ENCODE measurements at places on chromosomes 13 and 19.
A peak's percentile ranks its signal among the peaks of the same experiment; 100 is the strongest.

DNA sequence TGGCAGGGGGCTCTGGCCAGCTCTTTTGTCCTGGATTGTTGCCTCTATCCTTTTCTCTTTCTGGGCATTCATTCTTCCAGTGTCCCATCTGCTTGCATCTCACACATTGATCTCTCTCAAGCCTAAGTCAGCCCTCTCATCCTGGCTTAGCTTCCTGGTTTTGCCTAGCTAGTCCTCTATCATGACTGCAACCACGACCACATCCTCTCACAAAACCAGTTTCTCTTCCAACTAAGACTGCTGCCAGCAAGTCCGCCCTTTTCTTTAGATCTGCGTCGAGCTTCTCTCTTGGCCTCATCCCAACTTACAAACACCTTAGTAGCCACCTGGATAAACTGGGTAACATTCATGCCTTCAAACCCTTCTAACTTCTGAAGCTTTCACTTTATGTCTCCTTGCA, 212.2 kb upstream of the HTR2A start:
- no peak for DNase-seq

- no peak for DNase-seq
Measured at GRCh38 chr13:64910096-64910495, 2320.0 kb downstream of the PCDH9 start.

DNA sequence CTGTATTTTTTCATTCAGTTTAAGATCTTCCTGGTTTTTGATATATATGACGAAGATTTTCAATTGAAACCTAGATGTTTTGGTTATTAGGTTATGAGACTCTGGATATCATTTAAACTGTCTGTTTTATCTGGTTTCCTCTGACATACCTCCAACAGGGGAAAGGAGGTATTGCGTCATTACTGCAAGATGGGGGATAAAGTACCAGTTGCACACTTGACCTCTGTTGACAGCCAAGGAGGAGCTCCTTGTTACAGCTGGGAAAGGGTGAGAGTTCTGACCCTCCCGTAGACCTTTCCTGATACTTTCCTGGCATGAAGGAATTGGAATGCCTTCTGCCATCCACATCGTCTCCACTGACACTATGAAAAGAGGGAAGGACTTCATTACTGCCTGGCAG, 82.0 kb upstream of the SHISA2 start:
- DNase-seq = no peak

DNA sequence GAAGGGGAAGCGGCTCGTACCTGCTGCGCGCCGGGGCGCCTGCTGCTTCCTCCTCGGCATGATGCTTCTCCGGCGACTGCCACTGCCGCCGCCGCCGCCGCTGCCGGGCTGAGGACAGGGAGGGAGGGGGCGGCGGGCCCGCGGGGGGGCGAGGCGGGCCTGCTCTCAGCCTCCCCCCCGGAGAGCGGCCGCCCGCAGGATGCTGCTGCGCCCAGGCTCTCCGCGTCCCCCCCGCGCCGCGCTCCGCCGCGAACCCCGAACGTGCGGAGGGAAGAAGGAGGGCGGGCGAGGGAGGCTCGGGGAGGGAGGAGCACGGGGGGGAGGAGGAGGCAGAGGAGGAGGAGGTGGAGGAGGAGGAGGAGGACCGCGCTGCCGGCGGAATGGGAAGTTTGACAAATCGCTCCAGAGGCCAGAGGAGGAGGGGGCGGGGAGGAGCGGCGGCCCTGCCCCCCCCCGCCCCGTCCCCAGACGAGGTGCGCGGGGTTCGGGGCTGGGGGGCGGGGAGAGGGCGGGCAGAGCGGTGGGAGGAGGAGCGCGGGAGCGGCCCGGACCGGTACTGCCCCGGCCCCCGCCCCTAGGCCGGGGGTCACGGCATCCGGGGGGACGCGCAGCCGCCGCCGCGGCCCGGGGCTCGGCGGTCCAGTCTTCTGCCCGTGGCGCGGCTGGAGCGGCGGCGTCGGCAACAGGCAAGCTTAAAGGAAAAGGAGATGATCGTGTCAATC, at the start of gene TSHZ3:
TSS of gene TSHZ3 (minus strand) at position 277 of the 722 bp plus-strand sequence. CDS start at position 60, 217 bp downstream.
- no peak for DNase-seq

DNA sequence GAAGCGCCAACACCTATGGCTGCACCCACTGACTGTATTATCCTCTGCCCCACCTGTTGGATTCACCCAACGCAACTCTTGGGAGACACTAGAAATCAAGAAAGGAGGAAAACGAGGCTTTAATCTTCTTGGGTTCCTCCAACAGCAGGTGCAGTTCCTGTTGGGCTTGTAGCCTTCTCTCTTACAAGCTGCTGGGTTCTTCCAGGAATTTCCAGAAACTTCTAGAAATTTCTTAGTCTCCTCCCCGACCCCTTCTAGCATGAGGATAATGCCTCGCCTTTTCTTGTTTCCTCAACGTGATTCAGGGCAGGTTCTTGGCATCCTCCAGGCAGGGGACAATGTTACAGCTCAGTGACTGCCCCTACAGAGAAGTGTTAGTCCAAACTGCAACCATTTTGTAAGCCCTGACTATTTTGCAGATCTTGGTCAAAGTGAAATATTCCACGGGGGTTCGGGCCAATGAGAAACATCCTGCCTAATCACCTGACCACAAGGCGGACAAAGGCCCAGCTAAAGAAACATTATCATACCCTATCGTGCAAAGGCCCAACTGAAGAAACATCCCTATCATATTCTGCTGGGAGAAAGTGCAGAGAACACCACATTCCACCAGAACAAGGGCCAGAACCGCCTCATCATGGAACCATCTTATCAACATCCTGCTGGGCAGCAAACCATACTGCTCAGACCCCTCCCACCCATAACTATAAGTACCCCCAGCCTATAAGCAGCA, 614 bp upstream of the PNMA8A start:
- no peak for DNase-seq

GRCh38 chr13:37379841-37380240, 218.7 kb downstream of the POSTN start:
- no peak for DNase-seq

- no peak for DNase-seq
Measured at GRCh38 chr19:15900504-15900903, 2.6 kb upstream of the CYP4F2 start.

- no peak for DNase-seq
Measured at GRCh38 chr19:18417250-18418028, 1.8 kb upstream of the SSBP4 start.

DNA sequence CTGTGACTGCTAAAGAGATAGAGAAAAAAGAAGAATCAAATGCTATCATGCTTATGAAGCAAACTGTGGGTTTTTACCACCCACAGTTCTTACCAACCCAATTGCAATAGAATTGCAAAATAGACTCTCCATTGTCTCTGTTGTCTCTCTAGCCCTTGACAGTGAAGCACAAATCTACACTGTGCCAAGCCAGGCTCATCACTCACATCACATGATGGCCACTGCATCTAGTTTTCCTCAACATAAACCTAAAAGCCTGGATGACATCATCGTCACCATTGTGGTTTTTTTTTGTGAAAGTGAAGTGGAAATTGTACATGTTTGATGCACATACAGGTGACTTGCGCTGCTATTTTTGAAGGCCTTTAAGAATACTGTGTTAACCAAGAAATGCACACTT, 56.1 kb downstream of the KL start:
- DNase-seq = no peak

DNA sequence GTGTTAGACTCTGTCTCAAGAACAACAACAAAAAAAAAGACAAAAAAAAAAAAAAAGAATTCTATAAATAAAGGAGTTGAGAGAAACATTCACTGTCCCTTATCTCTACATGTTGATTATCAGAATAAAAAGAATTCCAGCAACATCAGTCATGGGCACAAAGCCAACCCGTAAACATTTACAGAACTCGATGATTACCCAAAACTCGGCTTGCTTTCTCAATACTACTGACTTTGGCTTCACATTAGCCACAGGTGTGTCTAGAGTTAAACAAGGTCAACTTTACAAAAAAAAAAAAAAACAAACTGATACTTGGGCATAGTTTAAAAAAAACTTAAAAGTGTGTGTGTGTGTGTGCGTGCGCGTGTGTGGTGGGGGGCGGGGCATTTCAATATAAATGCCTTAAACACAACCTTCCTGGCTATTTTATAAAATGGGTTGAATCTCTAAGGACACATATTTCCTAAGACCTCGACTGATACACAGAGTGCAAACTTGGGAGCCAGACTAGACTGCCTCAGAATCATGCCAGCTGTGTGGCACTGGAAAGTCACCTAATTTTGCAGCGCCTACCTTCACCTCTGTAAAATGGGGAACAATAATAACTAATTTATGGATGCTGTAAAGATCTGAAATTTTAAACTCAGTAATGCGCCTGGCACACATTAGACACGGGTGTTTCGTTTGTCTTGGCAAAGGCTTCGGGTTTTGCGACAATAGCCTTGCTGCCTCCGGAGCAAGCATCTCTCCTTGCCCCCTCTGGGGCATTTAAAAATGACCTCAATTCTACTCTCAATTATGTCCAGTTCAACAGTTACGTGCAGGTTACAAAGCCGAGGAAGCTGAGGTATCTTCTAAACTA, 922 bp downstream of the EBPL start:
- no peak for DNase-seq

- DNase-seq = no peak
Measured at GRCh38 chr13:48264058-48264457, 31.1 kb downstream of the ITM2B start.

DNA sequence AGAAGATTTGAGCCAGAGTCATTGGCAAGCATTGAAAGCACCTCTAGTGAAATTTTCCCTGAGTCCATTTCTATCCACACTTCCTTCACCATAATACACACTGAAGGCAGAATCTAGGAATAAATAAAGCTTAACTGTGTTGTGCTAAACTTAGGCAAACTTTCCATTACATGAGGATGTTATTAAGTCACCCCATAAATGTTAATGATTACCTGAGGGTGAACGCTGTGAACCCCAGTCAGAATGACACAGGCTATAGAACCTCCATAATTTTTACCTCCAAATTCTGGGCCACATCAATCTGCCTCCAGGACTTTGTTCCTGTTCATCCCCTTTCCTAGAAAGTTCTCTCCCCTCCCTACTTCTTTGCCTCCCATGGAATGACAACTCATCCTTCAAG, 71.0 kb downstream of the RAP2A start:
- no peak for DNase-seq

DNA sequence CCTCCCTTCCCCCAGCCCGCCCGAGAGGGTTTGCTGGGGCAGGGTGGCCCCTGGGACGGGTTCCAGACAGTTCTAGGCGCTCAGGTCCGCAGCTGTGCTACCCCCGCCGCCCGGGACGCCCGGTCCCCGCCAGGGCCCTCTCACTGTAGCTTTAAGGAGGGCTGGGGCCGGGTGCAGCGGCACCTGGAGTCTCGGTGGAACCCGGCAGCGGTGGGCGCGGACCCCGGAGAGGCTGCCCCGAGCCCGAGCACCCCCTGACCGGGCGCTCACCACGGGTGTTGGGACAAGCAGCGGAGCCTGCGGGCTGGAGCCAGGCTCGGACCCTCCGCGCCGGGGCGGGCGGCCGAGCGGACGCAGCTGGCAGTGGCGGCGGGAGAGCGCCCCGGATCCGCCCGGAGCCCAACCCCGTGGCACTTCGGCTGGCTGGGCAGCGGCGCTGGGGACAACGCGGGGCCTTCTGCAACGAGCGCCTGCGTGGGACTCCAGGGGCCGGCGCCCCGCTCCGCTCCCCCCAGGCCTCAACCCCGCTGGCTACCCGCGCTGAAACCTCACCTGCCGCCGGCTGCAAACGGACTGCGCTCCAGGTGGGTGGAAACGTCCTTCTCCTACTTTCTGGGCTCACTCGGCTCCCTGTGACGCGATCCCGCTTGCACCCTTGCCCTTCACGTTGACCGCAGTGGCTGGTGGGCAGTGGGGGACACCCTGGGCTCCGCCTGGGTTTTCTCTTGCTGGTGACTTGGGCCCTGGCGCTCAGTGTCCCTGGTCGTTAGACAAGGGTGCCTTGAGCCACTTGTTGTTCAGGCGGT, 81.1 kb downstream of the ZNF429 start:
- DNase-seq = no peak

DNA sequence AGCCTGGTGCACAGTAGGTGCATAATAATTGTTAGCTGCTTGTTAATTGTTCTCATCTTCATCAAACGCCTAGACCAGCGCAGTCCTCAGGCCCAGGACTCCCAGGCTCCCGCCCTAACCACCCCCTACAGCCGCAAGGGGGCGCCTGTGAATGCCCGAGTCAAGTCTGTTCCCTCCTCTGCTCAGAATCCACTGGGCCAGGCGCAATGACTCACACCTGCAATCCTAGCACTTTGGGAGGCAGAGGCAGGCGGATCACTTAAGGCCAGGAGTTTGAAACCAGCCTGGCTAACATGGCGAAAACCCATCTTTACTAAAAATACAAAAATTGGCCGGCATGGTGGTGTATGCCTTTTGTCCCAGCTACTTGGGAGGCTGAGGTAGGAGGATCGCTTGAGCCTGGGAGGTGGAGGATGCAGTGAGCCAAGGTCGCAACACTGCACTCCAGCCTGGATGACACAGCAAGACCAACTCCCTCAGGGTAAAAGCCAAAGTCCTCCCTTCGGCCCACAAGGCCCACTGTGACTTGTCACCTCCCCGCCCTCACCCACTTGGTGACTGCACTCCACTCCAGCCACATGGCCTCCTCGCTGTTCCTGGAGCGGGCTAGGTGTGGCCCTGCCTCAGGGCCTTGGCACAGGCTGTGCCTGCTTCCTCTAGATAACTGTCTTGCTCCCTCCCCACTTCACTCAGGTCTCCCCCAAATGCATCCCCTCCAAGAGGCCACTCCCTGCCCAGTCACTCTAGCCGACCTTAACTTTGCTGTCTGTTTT, 9.1 kb downstream of the ZNF653 start:
- DNase-seq = peak; percentile 23

DNA sequence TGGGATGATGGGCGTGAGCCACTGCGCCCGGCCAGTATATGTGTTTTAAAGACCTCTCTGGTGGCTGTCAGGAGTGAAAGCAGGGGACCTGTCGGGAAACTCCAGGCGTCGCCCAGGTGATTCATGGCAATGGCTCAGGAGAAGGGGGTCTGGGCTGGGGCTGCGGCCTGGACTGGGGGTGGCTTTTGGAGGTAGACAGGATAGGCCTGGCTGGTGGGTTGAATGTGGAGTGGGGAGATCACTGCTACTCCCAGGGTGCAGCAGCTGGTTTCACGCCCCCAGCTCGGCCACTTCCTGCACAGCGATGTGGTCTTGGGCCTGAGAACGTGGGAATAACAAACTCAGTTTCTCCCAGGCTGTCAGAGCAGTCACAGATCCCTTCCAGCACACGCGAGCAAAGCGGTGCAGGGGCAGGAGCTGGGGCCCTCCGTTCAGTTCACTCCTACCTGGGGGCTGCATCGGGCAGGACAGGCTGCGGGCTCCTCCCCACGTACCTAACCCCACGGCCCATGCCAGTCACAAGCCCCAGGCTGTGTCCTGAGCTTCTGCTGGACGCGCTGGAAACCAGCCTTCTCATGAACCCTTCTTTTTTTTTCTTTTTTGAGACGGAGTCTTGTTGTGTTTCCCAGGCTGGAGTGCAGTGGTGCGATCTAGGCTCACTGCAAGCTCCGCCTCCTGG, 18.9 kb downstream of the KDM4B start:
- DNase-seq = no peak

DNA sequence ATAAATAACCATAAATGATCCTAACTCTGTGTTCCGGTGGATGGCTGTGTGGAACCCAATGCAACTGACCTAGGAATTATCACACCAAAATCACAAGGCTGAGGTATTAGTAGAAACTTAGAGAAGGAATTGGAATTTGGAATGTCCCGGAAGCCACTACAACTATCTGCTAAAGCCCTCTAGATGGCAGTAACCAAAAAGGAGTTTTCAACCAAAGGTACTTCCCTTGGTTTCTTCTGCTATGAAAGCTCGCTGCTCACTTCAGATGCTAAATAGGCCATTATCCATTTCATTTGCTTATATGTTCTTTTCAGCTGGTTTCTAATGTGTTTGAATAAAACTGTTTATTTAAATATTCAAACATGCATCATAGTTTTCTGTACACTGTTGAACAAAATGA, 1589.1 kb upstream of the SPRY2 start:
- no peak for DNase-seq
